Hematopoietic multipotent progenitor cell treated with erythropoietin and hydrocortisone succinate and interleukin-3 and kit ligand, for 6 days (in vitro differentiated cells): ENCODE measurements at places on chromosomes 3 and 15.
A peak's percentile ranks its signal among the peaks of the same experiment; 100 is the strongest.

- peak; percentile 80 for DNase-seq
These were observed 1.4 kb downstream of the CRTAP start for GRCh38 chr3:33115024-33115768.

DNA sequence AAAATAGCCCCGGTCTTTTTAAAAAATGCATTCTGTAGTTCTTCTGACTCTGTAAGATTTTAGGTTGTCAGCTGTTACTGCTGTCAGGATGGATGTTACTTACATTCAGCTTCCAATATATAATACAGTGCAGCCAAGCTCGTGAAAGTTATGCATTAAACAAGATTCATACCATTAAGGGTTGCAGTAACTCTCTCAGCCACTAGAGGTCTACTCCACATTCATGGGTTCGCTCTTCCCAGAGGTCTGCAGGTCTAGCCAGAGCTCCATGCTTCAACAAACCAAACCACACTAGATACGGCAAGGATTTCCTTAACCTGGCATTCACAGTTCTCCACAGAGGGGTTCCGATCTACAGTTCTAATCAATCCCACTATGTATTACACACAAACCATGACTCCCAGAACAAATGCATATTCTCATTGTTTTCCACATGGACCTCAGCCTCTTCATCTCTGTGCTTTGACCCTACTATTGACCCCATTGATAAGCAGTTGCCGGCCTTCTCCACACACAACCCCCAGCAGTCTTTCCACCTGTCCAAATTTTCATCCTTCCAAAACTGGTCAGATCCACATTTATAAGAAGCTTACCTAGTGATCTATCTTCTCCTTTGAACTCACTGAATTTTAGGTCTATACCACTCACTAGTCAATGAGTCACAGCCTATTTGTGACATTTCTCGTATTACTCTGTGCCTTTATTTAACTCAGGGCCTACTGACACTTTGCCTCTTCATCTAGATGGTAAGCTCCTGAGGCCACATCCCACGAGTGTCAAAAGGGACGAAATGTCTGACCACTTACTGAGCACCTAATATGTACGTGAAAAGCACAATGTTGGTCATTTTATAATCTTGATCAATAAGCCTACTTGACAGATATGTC lies 33.7 kb downstream of the RORA start:
- peak; percentile 69 for DNase-seq

- DNase-seq = no peak
These were observed 1.6 kb upstream of the PHLDB2 start for GRCh38 chr3:111857474-111857873.

- DNase-seq = no peak
These were observed 767.2 kb upstream of the LMCD1 start for GRCh38 chr3:7734456-7734855.

GRCh38 chr15:64070965-64071851 lies 22.4 kb downstream of the CIAO2A start:
- no peak for DNase-seq

- no peak for DNase-seq
These were observed 76.7 kb upstream of the SATB1 start for GRCh38 chr3:18501679-18502343.

GRCh38 chr3:51679777-51680176 lies 8.7 kb downstream of the TEX264 start:
- DNase-seq = no peak

DNA sequence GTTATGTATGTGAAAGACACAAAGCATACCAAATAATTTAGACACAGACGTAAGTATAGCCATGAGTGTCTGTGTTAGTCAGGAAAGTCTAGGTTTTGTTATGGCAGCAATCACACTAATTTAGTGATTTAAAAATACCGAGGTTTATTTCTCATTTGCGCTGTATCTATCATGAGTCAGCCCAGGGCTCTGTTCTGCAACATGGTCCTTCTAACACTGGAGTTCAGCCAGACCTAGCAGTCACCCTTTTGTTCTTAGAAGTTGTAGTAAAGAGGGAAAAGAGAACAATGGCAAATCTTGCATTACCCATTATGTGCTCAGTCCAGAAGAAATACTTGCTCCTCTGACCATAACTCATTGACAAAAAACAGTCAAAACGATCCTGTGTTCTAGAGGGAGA lies 311.5 kb downstream of the NLGN1 start:
- DNase-seq = no peak

DNA sequence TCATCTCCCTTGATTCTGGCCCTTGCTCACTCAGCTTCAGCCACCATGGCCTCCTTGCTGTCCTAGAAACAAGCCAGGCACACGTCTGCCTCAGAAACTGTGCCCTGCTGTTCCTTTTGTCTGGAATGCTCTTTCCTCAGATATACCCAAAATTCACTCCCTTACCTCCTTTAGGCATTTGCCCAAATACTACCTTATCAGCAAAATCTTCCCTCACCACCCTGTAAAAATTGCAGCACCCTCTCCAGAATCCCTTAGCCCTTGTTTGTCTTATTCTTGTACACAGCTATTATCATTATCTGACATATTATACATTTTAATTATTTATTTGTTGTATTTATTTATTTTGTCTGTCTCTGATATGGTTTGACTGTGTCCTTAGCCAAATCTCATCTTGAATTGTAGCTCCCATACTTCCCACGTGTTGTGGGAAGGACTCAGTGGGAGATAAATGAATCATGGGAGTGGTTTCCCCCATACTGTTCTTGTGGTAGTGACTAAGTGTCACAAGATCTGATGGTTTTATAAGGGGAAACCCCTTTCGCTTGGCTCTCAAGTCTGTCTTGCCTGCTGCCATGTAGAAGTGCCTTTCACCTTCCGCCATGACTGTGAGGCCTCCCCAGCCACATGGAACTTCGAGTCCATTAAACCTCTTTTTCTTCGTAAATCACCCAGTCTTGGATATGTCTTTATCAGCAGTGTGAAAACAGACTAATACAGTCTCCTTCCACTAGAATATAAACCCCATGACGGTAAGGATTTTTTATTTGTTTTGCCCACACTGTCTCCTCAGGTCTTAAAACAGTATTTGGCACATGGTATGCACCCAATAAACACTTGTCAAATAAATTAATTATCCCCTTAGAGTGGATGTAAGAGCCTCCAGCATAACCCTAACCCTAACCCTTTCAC lies 60.0 kb upstream of the STT3B start:
- peak; percentile 9 for DNase-seq

DNA sequence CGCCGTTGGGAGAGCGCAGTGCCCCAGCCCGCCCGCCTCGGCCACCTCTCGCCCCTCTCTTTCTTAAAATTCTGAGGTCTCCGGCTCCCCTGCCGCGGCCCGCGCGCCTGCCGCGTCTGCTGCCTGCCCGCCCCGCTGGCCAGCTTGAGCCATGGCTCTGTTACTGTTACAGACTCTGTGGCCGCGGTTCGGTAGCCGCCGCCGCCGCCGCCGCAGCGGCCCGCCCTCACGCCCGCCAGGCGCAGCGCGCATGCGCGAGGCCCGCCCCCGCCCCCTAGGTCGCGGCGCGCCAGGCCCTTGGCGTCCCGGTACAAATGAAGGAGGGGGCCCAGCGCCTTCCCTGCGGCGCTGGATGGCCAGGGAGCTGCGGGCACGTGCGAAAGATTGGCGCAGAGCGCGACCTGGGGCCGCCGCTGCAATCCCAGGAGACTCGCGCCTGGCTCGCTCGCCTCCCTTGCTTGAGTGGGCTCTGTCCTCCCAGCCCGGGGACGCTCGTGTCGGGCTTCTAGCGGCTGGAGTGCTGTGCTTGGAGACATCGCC lies at the start of gene ONECUT1:
TSS of gene ONECUT1 (minus strand) at position 168 of the 540 bp plus-strand sequence. CDS start 452 bp downstream, outside the sequence.
- peak; percentile 53 for DNase-seq

DNA sequence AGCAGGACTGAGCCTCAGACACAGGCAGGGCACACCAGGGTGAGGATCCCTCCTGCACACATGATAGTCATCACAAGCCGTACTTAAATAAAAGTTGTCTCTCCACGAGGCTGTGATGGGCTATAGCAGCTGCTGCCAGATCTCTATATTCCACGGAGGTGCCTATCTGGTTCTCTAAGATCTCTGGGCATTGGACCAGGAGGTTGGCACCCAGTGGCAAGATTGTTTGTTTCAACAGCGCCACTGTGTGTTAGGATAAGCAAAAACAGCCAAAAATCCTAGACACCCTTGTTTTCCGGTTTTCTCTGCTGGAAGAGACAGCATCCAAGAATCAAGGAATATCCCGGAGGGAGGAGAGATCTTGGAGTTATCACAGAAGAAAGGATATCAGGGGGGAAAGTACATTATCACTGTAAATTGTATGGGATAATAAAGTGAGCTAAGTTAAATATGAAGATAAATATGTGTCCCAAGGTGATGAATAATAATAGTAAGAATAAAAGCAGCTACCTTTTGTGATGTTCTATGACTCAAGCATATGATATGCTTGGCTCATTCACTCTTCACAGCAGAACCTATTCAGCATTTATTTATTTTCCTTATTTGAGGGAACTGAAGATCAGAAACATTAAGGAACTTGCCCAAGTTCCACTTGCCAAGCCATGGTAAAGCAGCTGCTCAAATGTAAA lies 90.6 kb upstream of the AKAP13 start:
- DNase-seq = peak; percentile 83

DNA sequence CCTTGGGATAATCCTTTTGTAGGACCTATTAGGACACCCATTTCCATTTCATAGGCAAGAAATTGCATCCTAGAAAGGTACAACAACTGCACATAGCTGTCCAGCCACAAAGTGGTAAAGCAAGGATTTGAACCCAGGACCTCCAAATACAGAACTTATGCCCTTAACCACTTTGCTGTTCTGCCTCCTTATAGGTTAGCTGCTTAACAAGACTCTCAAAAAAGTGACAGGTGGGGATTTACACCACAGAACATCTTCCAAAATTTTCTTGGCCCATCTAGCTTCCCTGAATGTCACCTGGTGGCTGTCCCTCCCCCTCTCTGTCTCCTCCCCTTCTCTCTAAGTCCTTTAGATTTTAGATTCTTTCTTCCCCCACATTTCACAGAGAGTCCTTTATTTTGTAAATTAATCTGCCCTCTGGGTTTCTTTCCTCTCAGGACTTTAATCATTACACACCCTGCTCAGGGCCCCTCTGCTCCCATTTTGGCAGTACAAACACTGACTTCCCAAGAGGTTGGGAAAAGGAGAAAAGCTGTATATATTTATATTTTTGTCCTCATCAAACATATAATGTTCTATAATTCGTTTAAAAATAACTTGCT lies 120.6 kb downstream of the CPNE4 start:
- no peak for DNase-seq

GRCh38 chr3:34863485-34863884 lies 775.8 kb upstream of the ARPP21 start:
- DNase-seq = no peak
